ENCODE measurements at places on chromosomes 1 and 21.

GRCh38 chr1:230768903-230769570, 21.8 kb downstream of the CAPN9 start:
- no peak for DNase-seq

DNA sequence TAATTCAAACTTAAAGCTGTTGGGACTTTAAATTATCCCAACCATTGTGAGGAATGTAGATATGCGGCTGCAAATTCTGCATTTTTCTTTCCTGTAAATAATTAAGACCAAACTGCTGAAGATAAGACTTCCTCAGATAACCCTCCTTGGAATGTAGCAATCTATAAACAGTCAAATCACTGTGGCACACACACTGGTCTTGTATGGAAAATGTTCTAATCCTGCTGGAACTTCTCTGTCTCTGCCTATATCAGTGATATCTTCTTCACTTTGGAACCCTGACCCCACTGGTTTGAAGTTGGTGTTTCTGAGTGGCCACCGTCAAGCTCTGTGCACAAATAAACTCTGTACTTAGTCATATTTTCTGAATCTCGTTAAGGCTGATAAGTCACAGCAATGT, 32.9 kb downstream of the HSF2BP start:
- DNase-seq: no peak

DNA sequence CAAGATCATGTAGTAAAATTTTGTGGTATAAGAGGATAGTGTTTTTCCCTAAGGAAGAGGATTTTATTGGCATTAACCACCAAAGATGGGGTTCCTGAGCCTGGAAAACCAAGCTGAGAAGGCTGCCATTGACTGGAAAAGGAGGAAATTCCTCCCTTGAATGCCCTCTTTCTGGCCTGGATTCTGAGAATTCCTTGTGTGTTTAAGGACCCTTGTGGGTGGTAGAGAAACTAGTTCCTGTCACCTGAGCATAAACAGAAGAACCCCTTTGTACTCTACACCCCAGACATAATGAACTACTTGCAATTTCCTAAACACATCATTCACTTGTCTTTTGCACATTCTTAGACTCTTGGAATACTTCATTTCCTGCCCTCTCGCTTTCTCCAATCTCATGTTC, 33.1 kb upstream of the CEP350 start:
- DNase-seq: peak; percentile 63

DNA sequence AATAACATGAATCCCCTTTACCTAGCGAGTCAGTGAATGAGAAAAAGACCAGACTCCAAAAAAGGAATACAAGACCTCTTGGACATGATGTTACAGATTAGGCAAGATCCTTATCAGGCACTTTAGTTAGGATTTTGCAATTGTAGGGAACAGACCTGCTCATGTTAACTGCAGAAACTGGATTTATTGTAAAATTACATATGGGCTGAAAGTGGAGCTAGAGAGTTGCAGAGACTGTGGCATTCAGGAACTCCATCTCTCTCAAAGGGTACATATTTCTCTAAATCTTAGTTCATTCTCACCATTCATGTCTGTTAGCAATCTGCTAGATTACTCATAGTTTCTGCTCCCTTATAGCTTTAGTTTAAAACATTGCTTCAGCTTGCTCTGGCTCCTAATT, 142.2 kb downstream of the PAPPA2 start:
- no peak for DNase-seq

GRCh38 chr1:92511541-92511940, 24.8 kb upstream of the GFI1 start:
- DNase-seq: no peak

GRCh38 chr1:238779716-238780115, 606.7 kb upstream of the CHRM3 start:
- DNase-seq: no peak

DNA sequence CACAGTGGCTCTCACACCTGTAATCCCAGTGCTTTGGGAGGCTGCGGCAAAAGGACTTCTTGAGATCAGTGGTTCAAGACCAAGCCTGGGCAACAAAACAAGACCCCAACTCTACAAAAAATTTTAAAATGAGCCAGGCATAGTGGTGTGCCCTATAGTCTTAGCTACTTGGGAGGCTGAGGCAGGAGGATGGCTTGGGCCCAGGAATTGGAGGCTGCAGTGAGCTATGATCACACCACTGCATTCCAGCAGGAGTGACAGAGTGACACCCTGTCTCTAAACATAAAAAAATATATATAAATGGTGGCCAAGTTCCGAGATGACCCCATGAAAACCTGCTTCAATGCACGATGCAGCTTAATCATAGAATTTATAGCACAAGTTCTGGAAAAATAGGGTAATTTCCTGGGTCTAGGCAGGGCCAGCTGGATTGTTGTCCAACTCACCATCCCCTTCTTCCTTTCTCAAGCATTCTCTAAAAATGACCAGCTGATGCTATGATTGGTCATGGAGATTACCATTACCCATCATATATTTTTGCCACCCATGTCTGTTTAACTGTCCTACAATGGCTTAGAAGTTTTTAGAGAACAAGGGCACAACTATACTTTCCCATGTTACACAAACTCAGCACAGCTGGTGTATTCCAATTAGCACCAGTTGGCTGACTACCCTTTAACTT, 5.3 kb upstream of the GNPAT start:
- no peak for DNase-seq

DNA sequence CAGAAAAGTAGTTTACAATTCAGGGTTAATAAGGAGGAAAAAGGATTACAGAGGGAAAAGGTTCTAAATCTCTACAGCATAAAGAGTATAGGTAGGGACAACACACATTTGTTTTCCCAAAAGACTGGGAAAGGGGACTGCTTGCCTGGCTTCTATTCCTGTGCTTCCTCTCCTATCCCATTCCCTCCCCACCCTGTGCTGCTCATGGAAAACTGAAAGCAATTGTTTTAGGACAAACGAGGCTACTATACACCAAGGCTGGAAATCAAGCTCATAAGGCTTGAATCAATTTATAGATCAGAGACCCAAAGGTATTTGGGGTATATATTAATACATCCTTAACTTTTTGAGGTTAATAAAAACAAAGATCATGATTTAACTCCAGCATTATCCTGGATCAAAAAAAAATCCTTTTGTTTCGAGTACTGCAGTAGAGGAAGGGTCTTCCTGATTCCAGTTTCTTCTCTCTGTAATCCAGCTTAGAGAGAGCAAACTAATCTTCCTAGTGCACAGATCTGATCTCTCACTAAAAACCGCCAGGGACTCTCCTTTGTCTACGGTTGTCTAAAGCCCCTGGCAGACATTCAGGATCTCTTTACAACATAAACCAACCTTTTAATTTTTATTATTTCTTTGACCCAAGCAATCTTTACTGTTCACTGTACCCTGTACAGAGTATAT, 37.4 kb upstream of the A3GALT2 start:
- DNase-seq: no peak
